ENCODE measurements at places on chromosomes 2 and 18.

DNA sequence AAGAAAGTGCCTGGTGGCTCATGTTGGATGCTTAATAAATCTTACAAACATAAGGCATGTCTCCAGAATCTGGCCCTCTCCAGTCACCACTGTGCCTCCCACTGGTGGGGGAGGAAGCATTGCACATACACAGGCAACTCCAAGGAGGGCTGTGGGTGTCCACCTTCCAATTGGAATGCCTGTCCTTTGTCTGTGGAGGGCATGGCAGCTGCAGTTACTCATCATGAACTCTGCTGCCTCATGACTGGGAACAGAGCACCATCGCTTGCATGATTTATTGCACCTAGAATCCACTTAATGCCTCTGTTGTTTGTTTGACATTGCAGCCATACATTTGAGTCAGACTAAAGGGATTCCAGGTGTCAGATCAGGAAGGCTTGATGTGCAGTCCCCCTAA lies 278.9 kb downstream of the PRKCE start:
- DNase-seq = no peak

- no peak for DNase-seq
These were observed 77.1 kb upstream of the SEC11C start for GRCh38 chr18:59062643-59063006.

- DNase-seq = no peak
These were observed 115.8 kb upstream of the NOSTRIN start for GRCh38 chr2:168686452-168687191.

DNA sequence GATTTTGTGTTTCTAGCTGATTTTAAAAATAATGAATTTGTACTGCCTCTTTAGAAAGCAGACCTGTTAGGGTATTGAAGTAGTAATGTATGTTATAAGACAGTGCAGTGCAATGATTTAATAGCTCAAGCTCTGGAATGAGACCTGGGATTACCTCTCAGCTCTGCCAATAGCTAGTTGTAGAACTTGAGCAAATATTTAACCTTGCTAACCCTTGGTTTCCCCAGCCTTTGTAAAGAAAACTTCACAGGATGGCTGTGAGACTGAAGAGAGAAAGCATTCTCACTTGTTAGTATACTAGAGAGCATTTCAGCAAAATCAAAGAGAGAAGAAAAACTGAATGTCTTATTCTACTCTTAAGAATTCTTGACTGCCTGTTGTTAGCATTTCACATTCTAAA lies 293.9 kb downstream of the KIAA1328 start:
- DNase-seq = no peak

DNA sequence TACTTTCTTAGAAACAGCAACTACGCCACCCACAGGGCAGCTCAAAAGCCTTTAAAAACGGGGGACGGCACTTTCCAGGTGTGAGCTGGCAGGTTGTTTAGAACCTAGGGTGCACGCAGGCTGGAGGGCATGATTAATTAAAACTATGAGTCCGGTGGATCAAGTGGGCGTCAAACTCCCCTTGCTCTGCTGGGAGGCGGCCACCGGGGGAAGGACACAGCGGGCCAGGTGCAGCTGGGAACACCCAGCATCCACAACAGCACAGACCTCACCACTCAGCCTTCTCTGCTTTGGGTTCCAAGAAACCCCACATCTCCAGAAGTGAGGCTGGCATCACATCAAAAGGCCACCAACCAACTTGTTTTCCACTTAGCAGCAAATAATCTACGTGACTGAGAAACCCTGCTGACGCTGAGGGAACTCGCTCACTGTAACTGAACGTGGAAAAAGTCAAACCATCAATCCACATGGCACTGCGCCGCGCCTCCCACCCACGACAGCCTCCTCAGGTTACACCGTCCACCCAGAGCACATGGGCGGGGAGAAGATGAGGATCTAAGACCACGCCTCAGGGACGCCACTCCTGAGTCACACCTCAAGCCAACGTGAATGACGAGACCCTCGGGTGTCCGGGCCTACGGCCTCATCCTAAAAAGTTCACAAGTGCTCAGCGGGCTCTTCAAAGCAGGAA lies 118.2 kb downstream of the ZNF516 start:
- DNase-seq = no peak

GRCh38 chr2:57943315-57943714 lies 103.3 kb upstream of the VRK2 start:
- DNase-seq = no peak

DNA sequence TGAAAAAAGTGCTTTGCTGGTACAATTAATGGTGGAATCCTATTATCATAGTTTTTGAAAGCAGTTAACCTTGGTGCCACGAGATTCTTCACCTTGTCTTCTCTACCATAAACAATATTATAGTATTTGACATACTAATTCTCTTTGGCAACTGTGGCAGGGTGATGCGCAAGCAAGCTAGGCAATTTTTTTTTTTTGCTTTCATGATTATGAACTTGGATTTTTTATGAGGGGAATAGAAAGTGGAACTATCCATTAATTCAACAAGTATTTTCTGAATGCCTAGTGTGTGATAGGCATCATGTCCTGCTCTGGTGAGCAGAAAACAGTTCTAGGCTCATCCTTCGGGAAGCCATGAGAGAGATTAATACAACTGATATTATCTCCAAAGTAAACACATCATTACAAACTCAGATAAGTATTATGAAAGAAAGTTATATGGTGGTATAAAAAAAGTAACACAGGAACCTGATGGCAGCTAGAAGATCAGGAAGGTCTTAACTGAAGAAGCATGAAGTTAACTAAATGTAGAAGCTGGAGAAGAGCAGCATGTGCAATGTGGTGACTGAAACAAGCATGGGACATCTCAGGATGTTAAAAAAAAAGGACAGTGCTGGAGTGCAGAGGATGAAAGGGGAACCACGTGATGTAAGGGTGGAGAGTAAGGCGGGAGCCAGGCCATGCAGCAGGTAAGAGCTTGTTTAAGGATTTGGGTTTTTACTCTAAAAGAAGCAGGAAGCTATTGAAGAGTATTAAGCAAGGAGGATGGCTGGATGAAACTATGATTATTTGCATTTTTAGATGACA lies 113.7 kb downstream of the ZEB2 start:
- DNase-seq = no peak

GRCh38 chr2:135037831-135038230 lies 9.4 kb downstream of the MAP3K19 start:
- DNase-seq = no peak

DNA sequence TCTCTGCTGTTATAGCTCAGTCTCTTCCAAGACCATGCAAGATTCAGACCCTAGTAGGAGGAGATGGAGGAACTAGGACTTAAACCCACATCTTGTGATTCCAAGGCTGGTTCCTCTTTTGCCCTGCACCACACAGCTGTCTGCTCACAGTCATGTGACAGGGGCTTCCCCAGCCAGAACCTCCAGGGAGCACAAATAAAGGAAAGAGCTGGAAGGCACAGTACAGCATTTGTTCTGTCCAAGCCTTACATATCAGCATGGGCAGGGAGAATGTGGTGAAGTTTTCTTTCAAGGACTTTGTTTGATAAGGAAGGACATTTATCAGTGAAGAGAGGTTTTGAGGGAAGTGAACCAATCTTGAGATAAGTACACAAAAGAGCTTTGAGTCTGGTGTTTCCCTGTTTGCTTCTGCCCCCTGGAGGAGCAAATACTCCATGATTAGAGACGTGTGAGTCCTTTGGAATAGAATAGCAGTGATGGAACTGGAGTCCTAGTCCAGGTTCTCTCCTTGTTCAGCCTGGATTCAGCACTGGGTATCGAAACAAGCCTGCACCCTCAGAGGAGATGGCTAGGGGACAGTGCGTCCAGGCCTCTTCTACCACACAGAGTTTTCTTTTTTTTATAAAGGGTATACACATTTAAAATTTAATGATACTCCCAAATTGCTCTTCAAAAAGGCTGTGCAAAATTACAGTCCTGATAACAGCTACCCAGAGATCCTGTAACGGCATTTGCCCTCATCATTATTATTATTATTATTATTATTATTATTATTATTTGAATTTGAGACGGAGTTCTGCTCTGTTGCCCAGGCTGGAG lies 24.6 kb upstream of the CASP10 start:
- no peak for DNase-seq

- DNase-seq = no peak
These were observed 192.1 kb upstream of the CXCR4 start for GRCh38 chr2:136310005-136310495.

GRCh38 chr2:155456222-155456621 lies 757.7 kb downstream of the KCNJ3 start:
- no peak for DNase-seq

- no peak for DNase-seq
These were observed 3.0 kb downstream of the CNNM4 start for GRCh38 chr2:96763511-96764252.

Data from esophagus squamous epithelium (tissue), 5 donors.